MCF 10A (cell line): ENCODE measurements at places on chromosomes 6 and 20.

GRCh38 chr20:60372275-60372674 is 414.1 kb downstream of the CDH26 start:
- no peak for DNase-seq

DNA sequence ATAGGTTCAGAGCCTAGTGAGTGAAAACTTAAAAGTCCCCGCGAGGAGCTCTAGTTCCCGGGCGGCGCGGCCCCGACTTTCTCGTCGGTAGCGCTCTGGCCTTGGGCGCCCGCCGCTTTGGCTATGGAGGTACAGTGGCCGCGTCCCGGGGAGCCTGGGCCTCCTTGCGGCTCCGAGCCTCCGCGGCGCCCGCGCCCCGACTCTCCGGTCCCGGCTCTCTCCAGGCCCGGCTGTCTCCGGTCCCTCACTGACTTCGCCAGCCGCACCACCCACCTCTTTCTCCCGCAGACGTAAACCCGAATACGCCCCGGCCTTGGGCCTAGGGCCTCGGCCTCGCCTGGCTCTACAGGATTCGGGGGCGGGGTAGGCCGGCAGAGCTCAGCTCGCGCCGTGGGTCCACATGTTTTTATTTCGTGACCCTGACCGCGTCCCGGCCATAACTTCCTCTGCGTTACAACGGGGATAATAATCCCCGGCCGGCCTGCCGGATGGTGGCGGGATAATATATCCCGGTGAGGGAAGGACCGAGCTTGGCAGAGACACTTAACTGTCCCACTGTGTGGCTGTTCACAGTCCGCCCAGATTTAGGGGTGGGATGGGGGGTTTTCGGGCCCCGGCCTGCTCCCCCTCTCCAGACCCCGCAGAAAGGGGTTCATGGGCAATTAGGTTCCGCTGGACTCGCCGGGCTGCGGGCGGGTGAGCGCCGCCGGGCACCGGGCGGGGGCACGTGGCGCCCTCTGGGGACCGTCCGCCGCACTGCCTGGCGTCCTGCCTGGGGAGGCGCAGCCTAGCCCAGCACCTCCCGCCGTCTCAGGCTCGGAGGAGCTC is 10.0 kb upstream of the TBX18 start:
- DNase-seq, result no peak

DNA sequence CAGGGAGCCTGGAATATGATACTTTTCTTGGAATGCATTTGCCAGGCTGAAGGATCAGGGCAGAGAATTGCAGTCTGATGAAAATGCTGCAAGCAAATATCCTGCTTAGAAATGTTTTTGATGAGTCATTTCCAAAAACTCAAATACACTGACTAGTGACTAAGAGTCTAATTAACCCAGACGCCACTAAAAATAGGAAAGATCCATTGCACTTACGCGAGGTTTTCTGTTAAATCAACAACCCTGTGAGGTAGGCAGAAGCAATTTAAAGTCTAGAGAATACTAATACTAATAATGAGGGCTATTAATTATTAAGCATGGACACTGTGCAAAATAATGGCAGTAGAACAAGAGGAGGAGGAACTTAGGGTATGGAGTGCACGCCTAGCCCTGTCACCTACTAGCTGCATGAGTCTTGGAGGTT is 130.1 kb upstream of the DOK5 start:
- peak; percentile 67 for DNase-seq

DNA sequence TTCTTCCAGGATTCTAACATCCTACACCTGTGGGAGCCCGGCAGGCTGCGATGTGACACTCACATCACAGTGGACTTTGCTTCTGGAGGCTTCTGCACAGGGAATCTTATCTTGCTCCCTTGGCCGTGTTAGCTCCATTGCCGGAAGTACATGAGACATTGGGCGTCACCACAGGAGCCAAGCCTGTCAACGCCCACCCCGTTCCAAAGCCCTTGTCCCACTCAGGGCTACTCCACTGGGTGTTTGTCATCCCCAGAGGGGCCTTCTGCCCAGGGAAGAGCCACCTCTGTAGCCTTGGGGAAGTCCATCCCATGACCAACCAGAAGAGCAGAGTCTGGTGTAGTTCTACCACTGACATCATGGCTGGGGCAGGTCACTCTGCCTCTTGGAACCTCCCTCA is 1.7 kb downstream of the RAB44 start:
- DNase-seq, result no peak

DNA sequence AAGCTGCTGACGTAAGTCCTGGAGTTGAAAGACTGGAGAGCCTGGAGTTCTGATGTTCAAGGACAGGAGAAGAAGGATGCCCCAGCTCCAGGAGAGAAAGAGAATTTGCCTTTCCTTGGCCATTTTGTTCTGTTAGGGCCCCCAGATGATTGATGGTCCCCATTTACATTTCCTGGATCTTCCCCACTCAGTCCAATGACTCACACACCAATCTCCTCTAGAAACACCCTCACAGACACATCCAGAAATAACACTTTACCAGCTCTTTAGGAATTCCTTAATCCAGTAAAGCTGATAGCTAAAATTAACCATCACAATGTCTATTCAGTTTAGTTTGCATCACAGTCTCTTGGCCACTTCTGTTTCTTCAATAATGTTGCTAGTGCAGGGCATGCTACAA is 260.2 kb upstream of the IRAK1BP1 start:
- peak; percentile 25 for DNase-seq

GRCh38 chr6:154792761-154793160 is 59.5 kb downstream of the SCAF8 start:
- DNase-seq, result peak; percentile 52

- no peak for DNase-seq
These were observed 245.3 kb upstream of the UFL1 start for GRCh38 chr6:96276305-96276704.

DNA sequence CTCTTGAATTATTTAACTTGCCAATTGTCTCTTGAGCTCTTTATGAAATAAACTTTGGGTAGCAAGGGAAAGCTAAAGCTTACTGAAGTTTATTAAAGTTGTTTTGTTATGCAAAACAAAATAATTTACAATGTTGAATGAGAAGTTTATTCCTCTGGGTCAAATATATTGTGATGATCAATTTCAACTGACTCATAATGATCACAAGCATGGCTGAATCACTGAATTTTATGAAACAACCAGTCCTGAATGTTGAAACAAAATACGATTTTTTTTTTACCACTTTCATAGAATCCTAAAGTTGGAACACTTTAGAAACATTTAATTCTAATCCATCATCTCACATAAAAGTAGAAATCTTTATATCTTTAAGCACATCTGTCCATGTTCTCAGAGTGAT is 110.3 kb downstream of the RWDD2A start:
- no peak for DNase-seq

DNA sequence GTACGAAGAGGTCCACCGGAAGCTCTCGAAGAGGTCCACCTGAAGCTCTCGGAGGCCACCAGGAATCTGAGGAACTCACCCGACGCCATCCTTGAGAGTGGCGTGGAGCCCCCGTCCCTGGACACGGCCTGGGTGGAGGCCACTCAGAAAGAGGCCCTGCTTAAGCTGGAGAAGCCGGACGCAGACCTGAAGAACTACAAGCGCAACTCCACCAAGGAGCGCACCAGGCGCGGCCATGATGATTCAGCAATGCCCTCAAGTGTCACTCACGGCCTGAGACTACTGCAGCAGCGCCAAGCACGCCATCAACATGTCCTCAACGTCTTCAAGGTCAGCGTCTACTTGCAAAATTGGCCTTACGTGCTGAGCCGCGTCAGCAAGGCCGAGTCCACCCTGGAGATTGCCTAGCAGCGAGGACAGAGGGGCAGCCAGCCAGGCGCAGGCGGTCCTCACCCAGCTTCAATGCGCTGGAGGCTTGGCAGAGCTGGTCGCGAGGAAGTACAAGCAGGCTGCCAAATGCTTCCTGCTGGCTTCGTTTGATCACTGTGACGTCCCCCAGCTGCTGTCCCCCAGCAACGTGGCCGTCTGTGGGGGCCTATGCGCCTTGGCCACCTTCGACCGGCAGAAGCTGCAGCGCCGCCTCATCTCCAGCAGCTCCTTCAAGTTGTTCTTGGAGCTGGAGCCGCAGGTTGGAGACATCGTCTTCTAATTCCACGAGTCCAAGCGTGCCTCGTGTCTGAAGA is 7.7 kb upstream of the GJA10 start:
- no peak for DNase-seq

- DNase-seq, result peak; percentile 66
These were observed 31.7 kb downstream of the SAMHD1 start for GRCh38 chr20:36919715-36920333.

DNA sequence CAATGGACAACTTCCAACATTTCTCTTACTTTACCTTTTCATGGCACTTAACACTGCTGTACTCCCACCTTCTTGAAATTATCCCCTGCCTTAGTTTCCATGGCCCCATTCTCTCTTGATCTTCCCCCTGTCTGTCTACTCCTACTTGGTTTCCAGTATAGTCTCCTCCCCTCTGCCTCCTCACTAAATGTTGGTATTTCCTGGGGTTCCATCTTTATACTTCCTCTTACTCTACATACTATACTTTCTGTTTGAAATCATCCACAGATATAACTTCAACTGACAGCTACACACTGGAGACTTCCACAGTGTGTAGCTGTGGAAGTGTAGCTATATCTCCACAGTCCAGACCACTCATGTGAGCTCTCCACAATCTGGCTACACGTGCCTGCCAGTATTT is 13.5 kb downstream of the ZHX3 start:
- DNase-seq, result no peak

- DNase-seq, result peak; percentile 30
These were observed 26.7 kb downstream of the RALGAPB start for GRCh38 chr20:38499366-38499765.

DNA sequence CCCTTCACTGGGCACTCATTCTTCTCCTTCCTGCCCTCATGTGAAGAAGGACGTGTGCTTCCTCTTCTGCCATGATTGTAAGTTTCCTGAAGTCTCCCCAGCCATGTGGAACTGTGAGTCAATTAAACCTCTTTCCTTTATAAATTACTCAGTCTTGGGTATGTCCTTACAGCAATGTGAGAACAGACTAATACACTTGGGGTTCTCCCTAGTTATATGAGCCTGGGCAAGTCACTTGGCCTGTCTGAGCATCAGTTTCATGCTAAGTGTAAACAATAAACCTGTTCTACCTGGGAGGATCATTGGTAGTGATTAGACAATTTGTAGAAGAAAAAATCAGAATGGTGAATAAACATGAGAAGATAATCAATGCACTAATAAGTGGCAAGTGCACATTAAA is 162.2 kb upstream of the ARG1 start:
- no peak for DNase-seq

DNA sequence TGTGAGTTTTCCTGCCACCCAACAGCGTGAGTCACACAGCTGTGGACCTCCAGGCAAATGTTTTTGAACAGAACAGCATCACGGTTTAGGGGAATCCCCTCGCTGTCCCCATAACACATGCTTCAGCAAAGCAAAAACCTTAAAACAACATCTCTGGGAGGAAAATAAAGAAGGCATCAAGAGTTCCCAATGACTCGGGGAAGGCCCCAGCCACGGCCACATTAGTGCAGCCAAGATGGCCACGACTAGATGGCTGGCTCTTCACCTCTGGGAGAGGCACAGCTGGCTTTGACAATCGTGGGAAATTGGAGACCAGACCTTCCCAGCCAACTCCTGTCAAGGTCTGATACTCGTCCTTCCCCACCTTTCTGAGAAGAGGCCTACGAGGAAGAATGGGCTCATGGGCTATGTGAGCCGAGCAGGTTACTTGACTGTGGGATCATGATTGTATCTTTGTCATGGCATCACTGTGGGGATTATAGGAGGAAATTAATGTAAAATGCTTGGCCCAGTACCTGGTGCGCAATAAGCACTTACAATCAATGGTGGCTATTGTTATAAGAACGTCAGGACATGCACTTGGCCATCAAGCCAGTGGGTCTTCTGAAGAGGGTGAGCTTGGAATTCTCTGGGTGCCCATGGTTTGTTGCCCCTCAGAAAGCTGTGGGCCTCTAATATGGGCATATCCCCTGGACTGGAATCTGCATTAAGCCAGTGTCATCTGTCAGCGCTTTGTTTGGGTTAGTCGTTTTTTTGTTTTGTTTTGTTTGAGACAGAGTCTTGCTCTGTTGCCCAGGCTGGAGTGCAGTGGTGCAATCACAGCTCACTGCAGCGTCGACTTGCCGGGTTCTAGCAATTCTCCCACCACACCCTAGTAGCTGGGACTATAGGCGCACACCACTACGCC is 43.6 kb downstream of the FGD2 start:
- DNase-seq, result peak; percentile 94

GRCh38 chr6:117919275-117919674 is 12.2 kb downstream of the SLC35F1 start:
- no peak for DNase-seq

- no peak for DNase-seq
These were observed 28.4 kb downstream of the TBC1D7 start for GRCh38 chr6:13299918-13300317.

- DNase-seq, result no peak
These were observed 236.7 kb upstream of the HS3ST5 start for GRCh38 chr6:114579486-114579885.

DNA sequence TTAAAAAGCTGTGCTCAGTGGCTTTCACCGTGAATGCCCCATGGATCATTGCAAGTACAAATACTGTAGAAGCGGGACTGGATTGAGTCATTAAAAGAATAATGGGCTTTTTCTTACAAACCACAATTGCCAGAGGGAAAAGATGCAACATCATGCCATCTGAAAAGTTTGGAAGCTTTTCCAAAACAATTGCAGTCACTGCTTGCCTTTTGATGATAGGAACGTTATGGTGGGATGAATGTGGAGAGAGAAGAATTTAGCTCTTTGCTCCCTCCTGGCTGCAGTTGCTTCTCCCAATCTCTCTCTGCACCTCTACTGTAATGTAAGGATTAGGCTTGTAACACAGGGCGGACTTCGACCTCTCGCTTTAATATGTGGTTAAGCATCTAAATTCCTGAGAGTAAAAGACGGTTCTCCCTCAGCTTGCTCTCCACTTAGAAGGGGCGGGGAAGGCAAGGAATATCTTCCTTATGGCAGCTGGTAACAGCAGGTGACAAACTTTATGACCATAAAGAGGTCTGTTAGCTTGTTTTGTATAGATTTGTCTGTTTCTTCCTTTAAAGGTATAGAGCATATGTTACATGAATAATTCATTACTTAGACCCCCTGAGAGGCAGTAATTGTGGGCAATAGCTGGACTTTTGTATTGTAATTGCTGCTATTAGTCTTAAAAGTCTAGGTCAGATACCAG is 376.1 kb downstream of the UTRN start:
- no peak for DNase-seq

- DNase-seq, result no peak
These were observed 38.4 kb downstream of the VEGFA start for GRCh38 chr6:43808412-43808811.
